ENCODE measurements at places on chromosomes 4 and X.
A peak's percentile ranks its signal among the peaks of the same experiment; 100 is the strongest.

GRCh38 chrX:19225909-19226308, 103.6 kb upstream of the ADGRG2 start:
- no peak for DNase-seq

- DNase-seq: no peak
These were observed 503.6 kb upstream of the ZFP42 start for GRCh38 chr4:187491959-187492358.

DNA sequence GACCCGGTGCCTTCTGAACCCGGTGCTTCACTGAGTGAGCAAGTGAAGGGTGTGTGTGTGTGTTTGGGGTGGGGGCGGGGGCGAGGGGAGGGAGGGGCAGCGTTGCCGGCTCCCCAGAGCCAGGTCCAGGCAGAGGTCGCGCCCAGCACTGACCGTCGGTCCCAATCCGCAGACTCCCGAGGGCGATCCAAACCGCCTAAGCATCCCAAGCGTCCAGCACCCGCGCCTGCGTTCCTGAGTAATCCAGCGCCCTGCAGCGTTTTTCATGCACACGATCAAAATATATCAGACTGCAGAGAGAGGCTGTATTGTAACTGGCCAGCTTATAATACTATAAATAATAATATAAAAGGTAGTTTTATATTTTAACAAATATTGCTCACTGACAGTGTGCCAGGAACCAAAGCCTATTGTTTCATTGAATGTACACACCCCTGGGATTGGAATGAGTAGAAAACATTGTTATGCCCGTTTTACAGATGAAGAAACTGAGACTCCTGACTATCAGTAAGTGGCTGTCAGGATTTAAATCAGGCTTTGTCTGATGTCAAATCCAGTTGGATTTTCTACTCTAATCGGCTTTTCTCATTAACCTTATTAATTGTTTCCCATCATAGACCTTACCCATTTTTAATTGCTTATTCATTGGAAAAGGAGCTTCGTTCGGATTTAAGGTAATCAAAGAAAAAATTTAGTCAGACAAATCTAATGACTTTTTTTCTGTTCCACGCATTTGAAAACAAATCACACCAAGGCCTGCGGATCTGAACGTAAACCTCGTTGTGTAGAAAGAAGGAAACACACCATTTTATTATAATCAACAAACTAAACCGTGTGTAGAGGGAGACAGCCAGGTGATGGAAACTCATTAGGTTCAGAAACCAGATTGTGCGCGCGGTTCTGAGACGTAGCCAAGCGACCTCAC, 4.0 kb upstream of the NKX3-2 start:
- no peak for DNase-seq

DNA sequence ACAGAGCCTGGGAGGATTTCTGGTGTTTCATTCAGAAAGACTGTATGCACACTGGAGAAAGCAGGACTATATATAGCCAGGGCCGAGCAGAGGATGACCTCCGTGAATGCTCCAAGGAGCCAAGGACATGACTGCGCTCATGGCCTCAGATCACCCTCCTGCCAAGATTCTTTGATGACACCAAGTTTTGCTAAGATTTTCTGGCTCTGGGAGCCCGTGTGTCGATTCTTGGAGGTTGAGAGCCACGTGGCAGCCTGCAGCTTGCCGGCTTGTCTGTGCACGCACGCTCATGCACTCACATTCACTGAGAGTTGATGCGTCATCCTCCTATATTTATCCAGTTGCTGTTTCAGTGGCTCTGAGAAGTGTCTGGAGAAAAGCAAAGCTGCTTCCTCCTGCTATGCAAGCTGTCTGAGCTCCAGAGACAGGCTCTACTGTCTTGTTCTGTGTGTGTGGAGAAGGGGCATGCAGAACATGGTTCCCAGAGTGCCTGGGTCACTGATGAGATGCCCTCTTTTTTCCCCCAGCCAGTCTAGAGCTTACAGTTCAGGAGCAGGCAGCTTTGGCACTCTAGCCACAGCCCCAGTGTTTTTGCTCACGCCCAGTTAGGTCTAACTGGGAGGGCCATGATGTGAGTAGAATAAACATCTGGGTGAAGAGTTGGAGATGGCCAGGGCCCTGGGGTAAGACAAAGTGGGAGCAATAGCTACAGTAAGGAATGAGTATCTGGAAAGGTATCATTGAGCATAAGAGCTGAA, 64.9 kb upstream of the SCOC start:
- DNase-seq: peak; percentile 62

DNA sequence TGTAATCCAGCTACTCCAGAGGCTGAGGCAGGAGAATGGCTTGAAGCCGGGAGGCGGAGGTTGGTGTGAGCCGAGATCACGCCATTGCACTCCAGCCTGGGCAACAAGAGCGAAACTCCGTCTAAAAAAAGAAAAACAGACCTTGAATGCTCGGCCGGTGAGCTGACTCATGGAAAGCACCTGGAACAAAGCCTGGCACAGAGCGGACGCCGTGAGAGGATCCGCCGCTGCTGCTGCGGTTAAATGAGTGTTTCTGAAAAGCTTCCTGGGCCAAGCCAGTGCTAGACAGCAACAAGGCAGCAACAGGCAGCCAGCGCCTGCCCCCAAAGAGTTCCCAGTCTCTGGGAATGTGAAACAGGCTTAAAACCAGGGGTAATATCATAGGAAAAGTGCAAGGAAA, 186.4 kb downstream of the AFAP1 start:
- DNase-seq: no peak

GRCh38 chrX:12700745-12701144, 90.5 kb upstream of the PRPS2 start:
- no peak for DNase-seq

All from HS-27A (cell line).